ENCODE measurements at places on chromosomes 5 and 9.
A peak's percentile ranks its signal among the peaks of the same experiment; 100 is the strongest.

- DNase-seq = no peak
These were observed 242.8 kb downstream of the RASEF start for GRCh38 chr9:82820186-82820585.

GRCh38 chr5:127307868-127308267 is 17.3 kb downstream of the MEGF10 start:
- no peak for DNase-seq

DNA sequence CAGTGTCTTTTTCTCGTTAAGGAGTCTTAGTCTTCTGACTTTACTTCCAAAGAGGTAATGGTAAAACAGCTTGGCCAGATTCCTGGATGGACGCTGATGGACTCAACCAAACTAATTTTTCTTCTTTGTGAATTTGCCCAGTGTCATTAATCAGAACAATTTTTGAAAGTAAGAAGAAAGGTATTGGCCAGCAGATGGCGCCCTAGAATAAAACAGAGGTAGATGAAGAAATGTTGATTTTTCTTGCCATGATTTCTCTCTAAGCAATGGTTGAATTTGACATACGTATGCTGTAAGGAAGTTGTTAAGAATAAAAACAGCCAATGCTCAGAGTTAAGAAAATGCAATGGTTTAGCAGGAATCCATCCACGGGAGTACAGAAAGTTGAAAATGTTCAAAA is 500.0 kb downstream of the DIRAS2 start:
- DNase-seq = no peak

- DNase-seq = no peak
These were observed 19.0 kb downstream of the ACTL7B start for GRCh38 chr9:108836781-108837180.

GRCh38 chr5:171450423-171451331 is 31.2 kb downstream of the FGF18 start:
- peak; percentile 40 for DNase-seq

DNA sequence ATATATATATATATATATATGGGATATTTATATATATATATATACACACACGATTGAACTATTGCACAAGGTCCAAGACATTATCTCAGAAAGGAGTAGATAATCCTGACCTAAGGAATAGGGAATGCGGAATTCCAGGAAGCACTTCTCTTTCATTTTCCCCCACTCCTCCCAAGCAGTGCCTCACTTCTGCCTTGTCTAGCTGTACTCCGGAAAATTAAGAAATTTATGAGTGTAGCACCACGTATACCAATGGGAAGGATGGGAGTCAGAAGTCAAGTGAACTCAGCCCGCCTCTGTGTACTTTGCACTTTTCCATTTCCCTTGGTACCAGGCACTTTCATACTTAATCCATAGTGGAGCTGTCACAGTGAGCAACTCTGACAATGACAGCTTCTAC is 10.9 kb downstream of the SLC36A1 start:
- no peak for DNase-seq

DNA sequence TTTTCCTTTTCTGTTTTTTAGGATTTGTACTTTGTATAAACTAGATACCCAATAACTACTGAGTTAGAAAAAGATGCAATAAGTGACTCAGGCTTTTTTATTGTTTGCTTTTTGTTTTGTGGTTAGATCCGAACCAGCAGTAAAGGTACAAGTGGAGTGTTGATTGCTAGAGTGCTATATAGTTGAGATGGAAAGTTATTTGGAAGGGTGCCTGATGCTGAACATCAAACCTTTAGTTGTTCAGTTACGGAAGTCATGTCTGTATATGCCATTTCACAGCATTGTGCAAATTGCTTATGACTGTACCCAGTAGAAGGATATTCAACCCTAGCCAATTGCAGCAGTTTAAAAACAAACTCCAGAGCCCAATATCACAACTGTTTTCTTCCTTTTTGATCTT is 285.1 kb downstream of the MAT2B start:
- DNase-seq = no peak

DNA sequence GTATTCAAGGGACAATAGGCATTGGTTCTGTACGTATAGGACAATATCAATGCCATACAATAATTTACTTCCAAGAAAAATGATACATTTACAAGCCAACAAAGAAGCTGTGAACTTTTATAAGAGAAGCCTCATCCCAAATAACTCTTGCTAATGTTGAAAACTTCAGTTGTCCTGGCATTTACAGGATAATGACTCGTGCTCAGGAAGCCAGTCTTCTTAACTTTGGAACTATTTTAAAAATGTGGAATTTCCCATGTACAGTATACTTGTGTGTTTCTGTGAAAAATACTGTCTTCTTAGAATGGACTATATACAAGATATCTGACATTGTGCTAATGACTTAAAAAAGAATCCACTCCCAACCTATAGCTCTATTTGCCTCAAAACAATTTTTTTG is 1479.3 kb upstream of the CDH9 start:
- DNase-seq = no peak

- DNase-seq = no peak
These were observed 131.3 kb upstream of the DAP start for GRCh38 chr5:10892147-10892910.

- DNase-seq = no peak
These were observed 58.1 kb upstream of the DHFR start for GRCh38 chr5:80712919-80713318.

- no peak for DNase-seq
These were observed 32.9 kb downstream of the NDST1 start for GRCh38 chr5:150540615-150541396.

DNA sequence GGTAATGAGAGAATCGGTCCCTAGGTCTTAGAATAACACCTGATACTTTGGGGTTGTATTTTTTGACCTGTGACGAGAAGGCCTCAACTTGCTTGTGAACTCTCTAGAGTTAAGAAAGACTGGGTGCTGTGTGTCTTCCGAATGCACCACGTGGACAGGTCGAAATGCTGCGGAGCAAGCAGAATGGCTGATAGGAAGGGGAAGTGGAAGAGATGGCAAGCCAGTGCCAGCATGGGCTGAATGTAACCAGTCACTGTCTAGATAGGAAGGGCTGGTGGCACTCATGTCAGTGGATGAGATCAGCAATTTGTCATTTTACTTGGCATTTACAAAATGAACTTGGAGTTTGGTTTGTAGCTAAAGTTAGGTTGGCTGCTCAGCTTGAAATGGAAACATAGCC is 5.6 kb downstream of the OTULINL start:
- no peak for DNase-seq

DNA sequence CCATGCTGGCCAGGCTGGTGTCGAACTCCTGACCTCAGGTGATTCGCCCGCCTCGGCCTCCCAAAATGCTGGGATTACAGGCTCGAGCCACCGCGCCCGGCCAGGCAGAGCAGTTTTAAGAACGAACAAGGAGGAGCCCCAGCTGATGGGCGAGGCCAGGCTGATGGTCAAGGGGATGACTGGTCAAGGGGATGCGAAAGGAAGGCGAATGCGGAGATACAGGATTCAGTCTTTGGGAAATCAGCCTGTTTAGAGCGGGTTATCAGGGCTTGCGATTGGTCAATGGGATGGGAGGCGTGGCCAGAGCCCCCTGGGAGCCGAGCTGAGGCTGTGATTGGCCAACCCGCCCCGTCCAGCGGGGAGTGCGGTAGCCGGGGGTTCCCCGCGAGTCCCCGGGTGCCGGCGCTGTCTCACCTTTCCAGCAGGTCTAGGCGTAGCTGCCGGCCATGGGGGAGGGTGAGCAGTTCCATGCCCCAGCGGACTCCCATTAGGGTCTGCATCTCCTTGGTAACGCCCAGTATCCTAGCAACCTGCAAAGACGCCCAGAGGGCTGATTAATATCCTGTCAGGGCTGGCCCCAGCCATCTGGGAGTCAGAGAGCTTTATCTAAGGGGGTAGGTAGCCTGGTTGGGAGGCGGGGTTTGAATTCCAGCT is 7.5 kb upstream of the TOR2A start:
- no peak for DNase-seq

- DNase-seq = no peak
These were observed 161.2 kb upstream of the PTGER4 start for GRCh38 chr5:40518485-40518917.

DNA sequence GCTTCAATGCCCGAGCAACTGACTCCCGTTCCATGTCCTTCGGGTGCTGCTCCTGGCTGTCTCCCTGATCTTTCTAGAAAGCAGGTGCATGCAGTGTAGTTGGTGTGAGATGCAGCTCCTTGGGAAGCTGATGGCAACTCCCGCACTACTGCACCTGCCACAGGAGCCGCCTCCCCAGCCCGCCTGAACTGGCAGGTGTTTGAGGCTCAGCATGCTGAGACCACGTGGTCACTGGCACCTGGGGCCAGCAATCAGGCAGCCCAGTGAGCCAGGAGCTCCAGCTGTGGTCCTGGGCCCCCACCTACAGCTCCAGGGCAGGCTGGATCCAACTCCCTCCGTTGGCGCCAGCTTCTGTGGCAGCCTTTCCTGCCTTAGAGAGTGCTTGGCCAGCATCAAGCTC is 111.5 kb downstream of the ICE1 start:
- no peak for DNase-seq

- no peak for DNase-seq
These were observed 1329.5 kb upstream of the WWC1 start for GRCh38 chr5:166961913-166962312.

DNA sequence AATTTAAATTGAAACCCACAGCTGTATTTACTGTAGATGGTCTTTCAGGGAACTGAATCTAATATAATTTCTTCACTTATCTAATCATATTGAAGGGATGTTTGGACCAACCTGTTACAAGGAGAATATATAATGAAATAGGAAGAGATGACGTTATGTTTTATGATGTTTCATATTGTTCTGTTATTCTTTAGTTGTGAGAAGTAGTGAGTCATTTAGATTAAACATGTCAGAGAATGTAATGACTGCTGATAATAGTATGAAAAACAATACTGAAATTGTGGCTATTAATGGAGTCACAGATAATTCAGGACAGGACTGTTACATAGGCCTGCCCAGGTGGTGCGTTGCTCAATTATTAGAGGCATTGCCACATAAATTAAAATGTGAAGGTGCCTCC is 1993.4 kb downstream of the EFNA5 start:
- DNase-seq = no peak

- DNase-seq = no peak
These were observed 25.7 kb upstream of the TNC start for GRCh38 chr9:115143689-115144088.

GRCh38 chr5:96741891-96742309 is 65.8 kb downstream of the ERAP1 start:
- DNase-seq = no peak

DNA sequence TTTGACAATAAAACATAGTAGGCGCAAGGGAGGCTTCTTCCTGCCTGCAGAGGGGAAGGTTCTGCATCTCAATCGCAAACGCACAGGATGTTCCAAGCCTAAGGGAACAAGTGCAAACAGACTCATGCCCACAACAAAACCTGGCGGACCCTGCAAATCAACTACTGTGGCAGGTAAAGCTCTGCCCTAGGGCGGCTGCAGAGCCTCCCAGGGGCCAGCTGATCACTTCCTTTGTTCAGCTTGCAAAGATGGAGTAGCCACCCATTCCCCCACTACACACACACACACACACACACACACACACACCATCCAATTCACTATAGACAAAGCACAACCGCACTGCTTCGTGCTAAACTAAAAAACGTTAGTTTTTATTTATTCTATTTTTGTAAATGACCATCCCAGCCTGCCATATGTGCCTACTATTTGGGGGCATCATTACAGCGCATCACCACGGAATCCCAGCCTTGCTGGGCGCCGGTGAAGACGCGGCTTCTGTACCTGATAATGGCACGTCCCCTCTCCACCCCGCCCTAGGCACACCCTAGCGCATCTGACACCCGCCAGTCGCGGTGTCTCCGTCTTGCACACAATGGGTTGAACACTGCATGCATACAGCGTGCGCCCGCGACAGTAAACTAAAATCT is 57.6 kb downstream of the DPYSL3 start:
- DNase-seq = no peak

GRCh38 chr9:87683751-87684626 is 41.9 kb upstream of the CTSL start:
- DNase-seq = no peak

GRCh38 chr5:67315082-67315989 is 118.7 kb upstream of the CD180 start:
- DNase-seq = no peak

GRCh38 chr9:74573640-74574191 is 76.6 kb downstream of the RORB start:
- DNase-seq = no peak

GRCh38 chr5:141838326-141839014 is 39.7 kb downstream of the PCDH1 start:
- no peak for DNase-seq

- DNase-seq = no peak
These were observed 66.0 kb downstream of the GNAQ start for GRCh38 chr9:77965445-77966123.

- DNase-seq = no peak
These were observed 226.5 kb upstream of the POU5F2 start for GRCh38 chr5:93967923-93968322.

- DNase-seq = peak; percentile 56
These were observed 6.4 kb upstream of the MEF2C start for GRCh38 chr5:88889189-88890069.

DNA sequence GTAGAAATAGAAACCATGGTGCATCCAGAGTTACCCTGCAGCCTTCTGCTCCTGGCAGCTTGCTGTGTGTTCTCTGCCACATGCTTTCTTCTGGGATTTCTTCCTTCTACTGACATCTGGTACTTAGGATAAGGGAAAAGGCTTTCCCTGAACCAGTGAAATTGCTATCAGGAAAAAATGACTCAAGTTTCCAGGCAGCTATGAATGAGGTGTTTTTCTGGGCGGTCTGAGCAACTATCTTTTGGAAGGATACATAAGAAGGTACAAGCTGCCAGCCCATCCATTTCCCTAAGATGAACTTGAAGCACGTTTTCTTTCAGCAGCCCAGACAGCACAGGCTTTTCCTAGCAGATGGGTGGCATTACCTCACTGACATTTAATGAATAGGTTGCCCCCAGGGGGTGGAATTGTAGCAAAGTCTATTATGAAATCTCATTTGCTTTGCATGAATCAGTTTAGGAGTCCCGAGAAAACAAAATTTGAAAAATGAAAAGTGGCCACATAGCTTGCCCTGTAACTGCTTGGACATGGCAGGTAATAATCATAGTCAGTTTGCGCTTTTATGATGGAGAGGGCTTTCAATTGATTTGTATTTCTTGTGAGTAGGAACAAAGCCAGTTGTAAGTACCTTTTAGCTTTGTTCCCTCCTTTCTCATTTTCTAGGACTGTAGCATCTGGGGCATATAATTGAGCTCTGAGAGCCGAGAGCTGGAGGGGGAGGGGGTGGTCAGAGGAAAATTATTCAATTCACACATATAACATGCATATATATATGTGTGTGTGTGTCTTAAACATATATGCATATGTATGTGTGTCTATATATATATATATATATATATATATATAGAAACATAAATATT is 108.5 kb downstream of the C9orf152 start:
- DNase-seq = no peak

DNA sequence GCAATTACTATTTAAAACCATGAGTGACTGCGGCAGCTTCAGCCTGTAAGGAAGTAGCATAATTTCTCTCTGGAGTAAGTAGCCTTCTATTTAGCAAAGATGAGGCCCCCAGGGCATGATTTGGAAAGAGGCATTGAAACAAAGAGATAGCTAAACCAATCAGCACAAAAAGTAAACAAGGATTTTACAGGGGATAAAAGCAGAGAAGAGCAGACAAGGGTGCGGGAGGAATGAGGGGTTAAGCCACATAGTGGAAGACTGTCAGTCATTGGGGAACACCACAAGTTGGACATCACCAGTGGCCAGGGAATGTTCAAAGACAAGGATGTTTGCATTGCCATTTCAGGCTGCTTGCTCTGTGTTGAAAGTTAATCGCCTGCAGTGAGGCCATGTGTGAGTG is 24.0 kb upstream of the C5orf63 start:
- DNase-seq = no peak
